ENCODE measurements at places on chromosomes 13 and 19. TPM values are rescaled to one million over a fixed set of nuclear protein-coding genes. Genes with fewer than 3 reads are reported as not detected.

PABPC3 gene
- 0.04 TPM for polyA plus RNA-seq

C19orf81 gene
- polyA plus RNA-seq = not detected

TCF3 gene
- 33.8 TPM for polyA plus RNA-seq

CCDC194 gene
- not detected for polyA plus RNA-seq

GIPC3 gene
- polyA plus RNA-seq = 0.32 TPM

LGALS7B gene
- polyA plus RNA-seq = not detected

ACTMAP gene
- polyA plus RNA-seq = 5.1 TPM

All from psoas muscle (tissue), 8 donors.